ENCODE measurements at places on chromosomes 13 and 19.

DNA sequence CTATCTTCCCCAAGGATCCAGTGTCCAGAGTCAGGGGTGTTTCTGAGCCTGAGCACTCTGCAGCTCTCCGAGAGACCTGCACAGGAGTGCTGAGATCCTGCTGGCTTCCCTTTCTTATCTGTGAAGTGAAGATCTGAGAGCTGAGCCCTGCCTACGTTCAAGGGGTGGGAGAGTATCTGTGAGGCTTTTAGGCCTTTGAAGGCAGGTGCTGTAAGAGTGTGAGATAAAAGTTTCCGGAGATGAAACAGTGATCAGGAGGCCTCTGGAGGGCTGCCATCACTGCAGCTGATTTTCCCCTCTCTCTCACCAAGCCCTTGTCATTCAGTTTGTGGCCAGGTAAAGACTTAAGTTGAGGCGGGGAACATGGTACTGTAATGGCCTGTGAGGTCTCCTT lies 83.1 kb downstream of the AKAP11 start:
- no peak for DNase-seq

DNA sequence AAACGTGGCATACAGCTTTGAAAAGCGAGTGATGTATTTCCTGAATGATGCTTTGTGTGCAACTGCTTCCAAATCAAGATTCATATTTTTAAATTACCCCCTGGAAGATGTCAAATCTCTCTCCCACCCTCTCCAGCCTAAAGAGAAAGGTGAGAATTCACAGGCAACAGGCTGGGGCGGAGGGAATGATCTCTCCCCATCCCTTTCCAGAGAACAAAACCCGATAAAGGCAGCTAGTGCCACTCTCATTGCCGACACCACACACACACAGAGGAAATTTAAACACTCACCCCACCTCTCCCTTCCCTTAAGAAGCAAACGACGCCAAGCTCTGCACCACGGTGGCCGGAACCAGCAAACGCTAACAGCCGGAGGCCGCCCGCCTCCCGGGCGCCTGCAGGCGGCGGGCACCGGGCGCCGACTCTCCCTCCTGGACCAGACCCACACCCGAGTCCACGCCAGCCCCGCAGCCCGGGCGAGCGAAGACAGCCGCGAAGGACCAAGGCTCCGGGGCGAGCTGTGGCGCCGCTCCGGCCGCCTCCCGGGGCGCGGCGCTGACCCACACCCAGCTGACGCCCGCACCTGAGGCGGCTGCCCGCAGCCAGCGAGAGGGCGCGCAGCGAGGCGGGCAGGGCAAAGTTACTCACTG lies 477 bp downstream of the LNX2 start:
- DNase-seq, result no peak

GRCh38 chr13:65843314-65843731 lies 1386.8 kb downstream of the PCDH9 start:
- DNase-seq, result no peak

DNA sequence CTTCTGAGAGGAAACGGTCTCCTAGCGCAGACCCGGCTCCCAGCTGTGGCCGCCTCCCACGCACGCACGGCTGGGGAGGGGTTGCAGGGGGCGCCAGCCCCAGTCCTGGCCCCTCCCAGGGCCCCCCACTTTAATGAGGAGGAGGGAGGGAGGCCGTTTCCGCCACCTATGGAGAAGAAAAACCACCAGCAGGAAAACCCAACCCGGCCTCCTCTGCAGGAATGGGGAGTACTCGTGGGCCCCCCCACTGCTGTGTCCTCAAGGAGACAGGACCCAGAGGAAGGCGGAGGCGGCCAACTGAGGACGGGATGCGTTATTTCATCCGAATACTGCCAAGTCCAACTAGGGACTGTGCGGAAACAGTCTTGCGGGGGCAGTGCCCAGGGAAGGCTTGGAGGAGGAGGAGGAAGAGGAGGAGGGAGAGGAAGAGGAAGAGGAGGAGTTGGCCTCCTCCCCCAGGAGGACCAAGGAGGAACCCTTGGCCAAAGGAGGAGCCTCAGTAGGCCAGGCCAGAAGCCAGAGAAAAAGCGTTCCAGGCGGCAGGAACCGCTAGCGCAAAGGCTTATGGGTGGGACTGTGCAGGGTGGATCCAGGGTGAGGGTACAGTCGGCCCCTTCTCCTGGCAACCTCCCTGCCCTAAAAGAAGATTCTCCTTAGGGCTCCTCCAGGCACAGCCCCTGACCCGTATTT lies 3.9 kb upstream of the SSBP4 start:
- peak; percentile 86 for DNase-seq

DNA sequence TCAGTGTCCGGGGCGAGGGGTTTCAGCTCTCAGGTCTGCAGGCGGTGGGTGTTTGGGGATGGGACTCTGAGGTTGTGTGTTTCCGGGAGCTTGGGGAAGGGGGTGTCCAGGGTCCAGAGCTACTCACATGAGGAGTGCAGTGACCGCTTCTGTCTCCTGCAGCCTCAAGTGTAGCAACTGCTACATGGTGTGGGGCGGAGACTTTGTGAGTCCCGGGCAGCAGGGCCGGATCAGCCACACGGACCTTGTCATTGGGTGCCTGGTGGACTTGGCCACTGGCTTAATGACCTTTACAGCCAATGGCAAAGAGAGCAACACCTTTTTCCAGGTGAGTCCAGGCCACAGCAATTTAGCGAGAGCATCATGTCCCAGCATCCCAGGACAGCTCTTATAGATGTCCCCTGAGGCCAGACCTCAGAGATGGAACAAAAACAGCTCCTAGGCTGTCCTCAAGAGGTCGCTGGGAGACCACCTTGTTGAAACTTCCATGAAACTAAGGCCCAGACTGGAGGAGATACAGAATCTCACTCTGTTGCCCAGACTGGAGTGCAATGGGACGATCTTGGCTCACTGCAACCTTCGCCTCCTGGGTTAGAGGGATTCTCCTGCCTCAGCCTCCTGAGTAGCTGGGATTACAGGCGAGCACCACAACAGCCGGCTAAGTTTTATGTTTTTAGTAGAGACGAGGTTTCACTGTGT lies 44.9 kb downstream of the RYR1 start:
- peak; percentile 56 for DNase-seq

GRCh38 chr13:20964904-20965303 lies 62.4 kb upstream of the XPO4 start:
- no peak for DNase-seq

- no peak for DNase-seq
Measured at GRCh38 chr13:33060815-33061214, 44.6 kb downstream of the KL start.

GRCh38 chr13:29743201-29743786 lies 107.1 kb downstream of the UBL3 start:
- peak; percentile 87 for DNase-seq

GRCh38 chr13:22001336-22001735 lies 330.5 kb downstream of the FGF9 start:
- no peak for DNase-seq

GRCh38 chr19:7502552-7502951 lies 13.4 kb upstream of the ZNF358 start:
- no peak for DNase-seq

GRCh38 chr19:4704317-4704673 lies 19.3 kb downstream of the DPP9 start:
- DNase-seq, result no peak

DNA sequence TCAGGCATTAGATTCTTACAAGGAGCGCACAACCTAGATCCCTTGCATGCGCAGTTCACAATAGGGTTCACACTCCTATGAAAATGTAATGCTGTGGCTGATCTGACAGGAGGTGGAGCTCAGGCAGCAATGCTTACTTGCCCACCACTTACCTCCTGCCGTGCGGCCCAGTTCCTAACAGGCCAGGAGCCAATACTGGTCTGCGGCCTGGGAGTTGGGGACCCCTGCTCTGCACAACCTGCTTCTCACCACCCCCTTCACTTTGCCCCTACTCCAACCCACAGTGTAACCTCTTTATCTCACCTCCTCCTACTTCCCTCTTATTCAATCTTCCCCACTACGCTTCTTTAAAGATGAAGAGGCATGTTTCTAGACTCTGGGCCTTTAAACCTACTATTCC lies 240.2 kb downstream of the RGCC start:
- DNase-seq, result no peak

DNA sequence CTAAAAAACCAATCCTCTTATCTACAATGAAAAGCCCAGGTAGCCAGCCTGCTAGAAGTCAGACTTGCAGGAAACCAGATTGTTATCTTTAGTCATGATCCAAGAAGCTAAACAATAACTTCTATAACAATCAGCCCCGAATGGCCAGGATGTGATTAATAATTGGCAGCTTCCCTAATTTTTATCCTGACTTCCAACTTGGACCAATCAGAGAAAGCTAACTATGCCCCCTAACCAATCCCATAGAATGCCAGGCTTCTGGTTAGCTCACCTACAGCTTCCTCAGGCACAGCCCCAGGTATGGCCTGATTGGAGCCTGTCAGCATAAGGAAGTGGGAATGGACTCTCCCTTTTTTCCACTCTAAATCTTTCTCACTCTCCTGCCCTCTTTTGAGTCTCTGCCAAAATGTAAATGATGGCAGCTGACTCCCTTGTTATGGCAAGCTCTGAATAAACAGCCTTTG lies 394.9 kb downstream of the DLEU7 start:
- DNase-seq, result no peak

Measured in H4 (cell line).